ENCODE measurements at places on chromosomes 1 and 21.

DNA sequence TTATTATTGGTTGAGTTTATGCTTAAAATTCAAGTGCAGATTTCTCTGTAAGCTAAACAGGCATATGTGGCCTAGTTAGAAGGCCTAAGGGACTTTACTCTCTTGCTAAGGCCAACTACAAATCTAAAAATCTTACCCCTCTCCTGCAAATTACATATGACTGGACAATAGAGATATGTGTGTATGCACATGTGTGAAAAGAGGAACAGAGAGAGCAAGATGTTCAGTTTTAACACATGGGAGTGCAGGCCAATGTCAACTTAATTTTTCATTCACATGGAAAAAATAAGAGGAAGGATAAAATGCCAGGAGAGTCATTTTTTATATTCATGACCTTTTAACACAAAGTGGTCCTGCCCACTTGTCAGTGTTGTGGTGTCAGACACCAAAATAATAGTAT lies 8.5 kb downstream of the OR10K2 start:
- no peak for DNase-seq

- DNase-seq = no peak
Measured at GRCh38 chr1:211036381-211037060, 97.4 kb downstream of the KCNH1 start.

DNA sequence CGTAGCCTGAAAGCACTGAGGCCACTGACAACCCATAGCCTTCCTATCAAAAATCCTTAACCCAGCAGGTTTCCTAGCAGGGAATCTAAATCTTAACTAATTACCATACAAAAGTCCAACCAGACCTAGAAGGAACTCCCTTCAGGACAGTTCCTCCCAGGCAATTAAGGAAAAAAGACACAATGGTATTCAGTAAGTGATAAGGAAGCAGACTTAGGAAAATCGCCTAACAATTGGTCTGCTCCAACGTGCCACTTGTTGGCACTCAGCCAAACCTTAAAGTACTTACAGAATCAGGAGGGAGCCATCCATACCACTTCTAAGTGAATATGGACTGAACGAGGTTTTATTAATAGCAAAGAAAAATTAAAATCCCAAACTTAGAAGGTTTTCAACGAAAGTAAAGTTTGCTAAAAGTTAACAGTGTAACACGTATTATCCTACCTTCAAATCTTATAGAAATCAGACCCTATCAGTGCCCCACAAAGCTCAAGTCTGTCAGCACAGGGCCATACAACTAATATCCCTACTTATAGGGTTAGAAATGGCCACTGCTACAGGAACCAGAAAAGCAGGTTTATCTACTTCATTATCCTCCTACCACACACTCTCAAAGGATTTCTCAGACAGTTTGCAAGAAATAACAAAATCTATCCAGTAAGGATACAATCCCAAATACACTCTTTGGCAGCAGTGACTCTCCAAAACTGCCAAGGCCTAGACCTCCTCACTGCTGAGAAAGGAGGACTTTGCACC lies 29.0 kb downstream of the SPATA6 start:
- DNase-seq = no peak

- no peak for DNase-seq
Measured at GRCh38 chr1:228397966-228398365, 8.7 kb downstream of the TRIM11 start.

- DNase-seq = no peak
Measured at GRCh38 chr1:208848854-208849253, 604.7 kb upstream of the PLXNA2 start.

- no peak for DNase-seq
Measured at GRCh38 chr1:24639881-24640280, 3.2 kb upstream of the SRRM1 start.

DNA sequence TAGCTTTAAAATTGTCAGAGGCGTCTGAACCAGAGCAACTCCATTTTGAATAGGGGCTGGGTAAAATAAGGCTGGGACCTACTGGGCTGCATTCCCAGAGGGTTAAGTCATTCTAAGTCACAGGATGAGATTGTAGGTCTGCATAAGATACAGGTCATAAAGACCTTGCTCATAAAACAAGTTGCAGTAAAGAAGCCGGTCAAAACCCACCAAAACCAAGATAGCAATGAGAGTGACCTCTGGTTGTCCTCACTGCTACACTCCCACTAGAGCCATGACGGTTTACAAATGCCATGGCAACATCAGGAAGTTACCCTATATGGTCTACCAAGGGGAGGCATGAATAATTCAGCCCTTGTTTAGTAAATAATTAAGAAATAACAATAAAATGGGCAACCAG lies 143.6 kb downstream of the GABPA start:
- DNase-seq = no peak

DNA sequence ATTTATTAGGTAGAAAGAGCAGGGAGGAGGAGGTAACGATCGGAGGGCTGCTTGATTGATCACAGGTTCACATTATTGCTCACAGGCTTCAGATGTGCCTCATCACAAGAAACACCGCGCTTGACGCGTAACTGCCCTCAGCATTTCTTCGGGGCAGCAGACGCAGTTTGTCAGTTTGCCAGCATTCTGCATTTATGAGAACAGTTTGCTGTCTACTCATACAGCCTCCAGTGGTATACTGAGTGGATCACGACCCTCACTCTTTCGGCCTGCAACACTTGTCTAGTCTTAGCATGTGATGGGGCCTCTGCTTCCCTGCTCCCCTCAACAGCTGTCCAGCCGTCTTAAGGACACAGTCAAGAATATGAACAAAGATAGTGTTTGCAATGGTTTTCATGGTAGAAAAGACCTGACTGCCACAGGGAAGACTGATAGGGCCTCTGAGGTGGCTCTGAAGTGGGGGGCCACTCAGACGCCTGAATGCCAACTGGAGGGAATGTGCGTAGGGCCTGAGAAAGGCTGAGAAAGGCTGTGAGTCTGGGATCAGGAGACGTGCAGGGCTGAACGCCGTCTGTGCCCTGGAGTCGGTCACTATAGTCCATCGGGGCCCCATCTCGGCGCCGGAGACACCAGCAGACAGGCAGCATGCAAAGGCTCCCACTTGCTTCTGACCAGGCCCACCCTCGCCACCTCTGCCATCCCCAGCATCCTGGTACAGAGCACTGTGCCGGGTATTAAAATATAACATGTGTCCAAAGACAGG lies 45.0 kb downstream of the UBE2G2 start:
- no peak for DNase-seq

GRCh38 chr1:226248091-226248490 lies 24.6 kb downstream of the MIXL1 start:
- DNase-seq = no peak

DNA sequence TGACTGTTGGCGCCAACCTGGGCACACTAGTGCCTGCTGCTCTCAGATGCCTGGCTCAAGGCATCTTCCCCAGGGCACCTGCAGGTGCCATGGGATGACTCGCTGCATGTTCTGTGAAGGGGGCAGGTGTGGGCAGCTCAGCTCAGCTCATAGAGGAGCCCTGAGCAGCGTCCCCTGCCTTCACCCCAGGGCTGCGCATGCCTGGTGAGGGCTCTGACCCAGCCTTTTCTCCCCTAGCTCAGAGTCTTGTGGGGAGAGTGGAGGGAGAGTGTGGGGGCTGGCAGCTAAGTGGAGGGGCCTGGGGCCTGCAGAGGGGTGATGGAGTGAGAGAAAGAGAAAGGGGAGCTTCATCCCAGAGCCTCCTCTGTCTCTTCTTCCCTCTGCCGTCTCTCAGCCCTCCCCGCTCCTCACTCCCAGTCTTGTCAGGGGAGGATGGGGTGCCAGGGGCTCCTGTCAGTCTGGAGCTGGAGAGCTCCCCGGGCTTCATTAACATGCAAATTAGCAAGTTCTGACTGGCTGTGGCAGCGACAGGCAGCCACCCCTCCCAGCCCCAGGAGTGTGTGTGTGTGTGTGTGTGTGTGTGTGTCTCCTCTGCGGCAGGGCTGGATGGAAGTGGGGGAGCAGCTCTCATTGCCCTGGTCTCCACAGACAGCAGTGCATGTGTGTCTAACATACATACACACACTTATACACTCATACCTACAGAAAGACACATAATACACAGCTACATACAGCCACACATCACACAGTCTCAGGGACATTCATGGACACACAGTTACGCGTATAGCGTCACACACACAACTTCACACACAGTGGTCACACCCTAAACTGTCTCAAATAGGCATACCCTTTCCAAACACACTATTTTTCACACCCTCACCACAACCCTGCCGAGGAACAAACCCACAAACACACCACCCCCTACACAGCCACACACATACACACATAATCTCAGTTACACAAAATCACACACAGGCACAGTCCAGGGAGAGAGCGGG lies 34.0 kb downstream of the FOXO6 start:
- no peak for DNase-seq

DNA sequence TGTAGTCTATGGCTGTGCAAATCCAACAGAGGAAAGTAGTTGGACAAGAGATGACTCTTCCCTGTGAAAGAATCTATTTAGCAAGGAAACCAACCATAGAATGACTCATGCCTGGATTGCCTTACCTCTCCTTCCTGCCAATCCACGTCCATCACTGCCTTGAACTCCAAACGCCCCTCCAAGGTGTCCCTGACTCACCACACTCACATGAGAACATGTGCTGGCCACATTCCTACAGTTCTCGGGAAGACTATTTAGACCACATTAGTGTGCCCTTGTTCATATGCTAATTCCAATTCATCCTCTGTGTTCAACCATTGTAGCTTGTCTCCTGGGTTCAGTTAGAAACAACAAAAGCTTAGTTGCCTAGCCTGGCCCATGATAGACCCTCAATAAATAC lies 157.3 kb downstream of the SLC30A10 start:
- no peak for DNase-seq

GRCh38 chr1:115274467-115274866 lies 63.6 kb downstream of the NGF start:
- DNase-seq = no peak

GRCh38 chr1:107954719-107955415 lies 10.1 kb downstream of the VAV3 start:
- DNase-seq = no peak

DNA sequence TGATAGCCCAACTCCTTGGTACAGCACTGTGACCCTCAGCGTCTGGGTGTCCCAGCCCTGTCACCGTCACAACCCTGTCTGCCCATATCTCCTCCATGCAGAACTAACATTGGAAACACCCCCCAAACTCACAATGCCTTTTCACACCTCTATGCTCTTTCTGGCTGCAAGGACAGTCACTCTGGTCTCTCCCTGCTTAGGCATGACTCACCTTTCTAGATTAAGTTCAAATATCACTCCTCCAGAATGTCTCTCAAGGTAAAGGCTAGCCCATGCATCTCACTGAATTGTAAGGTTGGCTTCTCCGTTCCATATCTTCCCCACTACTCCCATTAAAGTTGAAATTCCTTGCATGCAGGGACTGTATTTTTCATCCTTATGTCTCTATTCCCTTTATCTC lies 17.0 kb upstream of the CAPN8 start:
- DNase-seq = no peak

GRCh38 chr1:100606438-100606837 lies 68.5 kb downstream of the GPR88 start:
- no peak for DNase-seq

GRCh38 chr1:960363-961131 lies at the start of gene KLHL17:
Gene KLHL17 (plus strand): TSS chr1:960584. CDS start chr1:960694, 110 bp downstream.
- DNase-seq = peak; percentile 89

All from activated CD4-positive, alpha-beta T cell treated with anti-CD3 and anti-CD28 coated beads, Interleukin-2, Interleukin-6, amounts not matched to agents 100 ng/mL and 50 ng/mL, durations not matched to agents 16 hours and 8 hours (primary cell).